Stimulated activated CD8-positive, alpha-beta memory T cell treated with anti-CD3 and anti-CD28 coated beads, Interleukin-2, amount 100 ng/mL, for 1 hour (primary cell): ENCODE measurements at places on chromosomes 4 and X.

- no peak for DNase-seq
Observed at GRCh38 chr4:6480534-6481088, 8.2 kb upstream of the PPP2R2C start.

DNA sequence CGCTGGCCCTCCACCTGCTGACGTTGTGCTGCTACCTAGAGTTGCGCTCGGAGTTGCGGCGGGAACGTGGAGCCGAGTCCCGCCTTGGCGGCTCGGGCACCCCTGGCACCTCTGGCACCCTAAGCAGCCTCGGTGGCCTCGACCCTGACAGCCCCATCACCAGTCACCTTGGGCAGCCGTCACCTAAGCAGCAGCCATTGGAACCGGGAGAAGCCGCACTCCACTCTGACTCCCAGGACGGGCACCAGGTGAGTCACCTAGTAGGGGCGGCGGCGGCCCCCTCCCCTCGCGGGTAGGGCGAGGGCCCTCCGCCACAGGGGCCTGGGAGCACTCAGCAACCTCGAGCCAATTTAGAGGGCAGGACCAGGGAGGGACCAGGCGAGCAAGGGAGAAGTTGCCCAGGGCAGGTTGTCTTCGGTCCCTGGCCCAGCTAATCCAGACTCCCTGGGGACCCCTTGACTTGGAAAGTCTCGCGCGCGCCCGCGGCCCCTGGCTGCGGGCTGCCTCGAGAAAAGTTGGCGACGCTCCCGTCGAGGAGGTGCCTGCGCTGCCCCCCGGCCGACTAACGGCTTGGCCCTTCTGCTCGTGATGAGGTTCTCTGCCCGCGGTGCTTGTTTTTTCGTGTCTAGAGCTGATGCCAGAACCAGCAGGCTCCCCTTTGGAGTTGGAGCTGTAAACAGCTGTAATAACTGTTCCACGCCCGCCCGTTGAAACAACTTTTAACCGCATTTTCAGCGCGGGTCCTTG lies 717 bp downstream of the EDA start:
- no peak for DNase-seq

- no peak for DNase-seq
Observed at GRCh38 chr4:57071326-57071725, 38.9 kb downstream of the IGFBP7 start.

- no peak for DNase-seq
Observed at GRCh38 chr4:70637239-70637913, 8.8 kb downstream of the ENAM start.

DNA sequence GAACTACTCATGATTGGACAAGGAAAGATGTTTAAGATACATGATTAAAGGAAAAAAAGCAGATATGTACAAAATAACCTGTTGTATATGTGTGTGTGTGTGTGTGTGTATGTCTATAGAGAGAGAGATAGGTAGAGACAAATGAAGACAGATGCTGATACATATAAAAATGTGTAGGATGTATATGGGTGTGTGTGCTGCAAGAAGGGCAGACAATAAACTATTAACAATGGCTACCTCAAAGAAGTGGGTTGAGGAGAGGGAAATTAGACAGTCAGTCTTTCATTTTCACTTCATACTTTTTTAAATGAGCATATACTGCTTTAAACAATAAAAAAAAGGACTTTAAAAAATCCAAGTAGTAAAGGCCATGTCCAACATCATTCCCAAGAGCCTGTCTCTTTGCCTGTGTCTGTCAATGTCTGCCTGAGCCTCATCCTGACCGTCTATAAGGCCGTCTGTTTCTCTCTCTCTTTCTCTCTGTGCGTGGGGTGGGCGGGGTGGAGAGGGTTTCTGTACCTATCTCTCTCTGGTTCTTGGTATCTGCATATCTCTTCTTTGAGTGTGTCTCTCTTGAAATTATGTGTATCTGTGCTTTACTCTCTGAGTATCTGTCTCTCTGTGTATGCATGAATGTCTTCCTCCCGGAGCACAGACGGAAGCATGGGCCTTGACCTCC lies 62.8 kb downstream of the LRBA start:
- no peak for DNase-seq
